ENCODE measurements at places on chromosomes 1 and 21.

GRCh38 chr1:9291914-9292360 lies 757 bp upstream of the SPSB1 start:
- DNase-seq: no peak

DNA sequence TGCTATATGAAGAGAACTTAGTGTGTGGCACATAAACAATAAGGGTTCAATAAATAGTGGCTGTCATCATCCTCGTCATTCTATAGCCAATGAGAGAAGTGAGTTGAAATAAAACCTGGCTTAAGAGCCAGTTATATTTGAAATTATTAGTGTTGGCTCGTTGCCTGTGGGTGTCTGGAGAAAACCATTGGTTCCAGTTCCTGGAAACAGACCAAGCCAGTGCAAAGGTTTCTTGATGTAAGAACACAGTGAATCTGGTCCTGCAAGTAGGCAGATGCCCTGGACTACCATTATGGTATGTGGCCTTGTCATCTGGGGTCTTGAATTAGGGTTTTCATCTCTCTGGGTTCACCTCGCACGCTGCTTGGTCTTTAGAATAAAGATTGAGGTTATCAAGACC lies 43.3 kb downstream of the URB2 start:
- DNase-seq: no peak

DNA sequence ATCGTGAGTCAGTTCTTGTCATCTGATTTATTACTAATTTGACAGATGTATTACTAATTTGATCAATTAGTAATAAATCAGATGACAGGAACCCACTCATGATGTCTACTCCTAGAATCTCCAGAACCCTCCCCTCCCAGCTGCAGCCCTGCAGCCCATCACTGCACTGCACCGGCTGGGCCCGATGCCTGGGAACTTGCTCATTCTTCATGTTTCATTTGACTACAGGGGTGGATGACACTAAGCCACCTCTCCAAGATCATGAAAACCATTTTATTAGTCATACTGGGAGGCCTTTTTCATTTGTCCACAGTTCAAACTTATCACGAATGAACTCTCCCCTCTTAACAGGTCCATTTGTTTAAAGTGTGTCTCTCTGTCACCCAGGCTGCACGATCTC lies 41.0 kb downstream of the KCNH1 start:
- DNase-seq: no peak

DNA sequence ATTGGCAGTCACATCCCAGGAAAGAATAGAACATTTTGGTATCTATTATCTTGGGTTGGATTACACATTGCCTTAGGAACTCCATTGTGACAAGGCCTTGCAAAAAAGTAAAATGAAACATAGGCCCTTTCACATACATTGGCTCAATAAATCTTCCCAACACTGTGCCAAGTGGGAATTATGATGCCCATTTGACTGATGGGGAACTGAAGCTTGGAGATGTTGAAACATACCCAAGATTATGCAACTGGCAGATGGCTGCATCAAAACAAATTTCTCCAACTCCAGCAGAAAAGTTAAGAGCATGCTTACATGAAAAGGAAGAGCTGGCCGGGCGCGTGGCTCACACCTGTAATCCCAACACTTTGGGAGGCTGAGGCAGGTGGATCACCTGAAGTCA lies 26.9 kb downstream of the PLEKHO1 start:
- DNase-seq: no peak

- DNase-seq: no peak
Measured at GRCh38 chr1:42845866-42846256, 552 bp upstream of the ZNF691 start.

DNA sequence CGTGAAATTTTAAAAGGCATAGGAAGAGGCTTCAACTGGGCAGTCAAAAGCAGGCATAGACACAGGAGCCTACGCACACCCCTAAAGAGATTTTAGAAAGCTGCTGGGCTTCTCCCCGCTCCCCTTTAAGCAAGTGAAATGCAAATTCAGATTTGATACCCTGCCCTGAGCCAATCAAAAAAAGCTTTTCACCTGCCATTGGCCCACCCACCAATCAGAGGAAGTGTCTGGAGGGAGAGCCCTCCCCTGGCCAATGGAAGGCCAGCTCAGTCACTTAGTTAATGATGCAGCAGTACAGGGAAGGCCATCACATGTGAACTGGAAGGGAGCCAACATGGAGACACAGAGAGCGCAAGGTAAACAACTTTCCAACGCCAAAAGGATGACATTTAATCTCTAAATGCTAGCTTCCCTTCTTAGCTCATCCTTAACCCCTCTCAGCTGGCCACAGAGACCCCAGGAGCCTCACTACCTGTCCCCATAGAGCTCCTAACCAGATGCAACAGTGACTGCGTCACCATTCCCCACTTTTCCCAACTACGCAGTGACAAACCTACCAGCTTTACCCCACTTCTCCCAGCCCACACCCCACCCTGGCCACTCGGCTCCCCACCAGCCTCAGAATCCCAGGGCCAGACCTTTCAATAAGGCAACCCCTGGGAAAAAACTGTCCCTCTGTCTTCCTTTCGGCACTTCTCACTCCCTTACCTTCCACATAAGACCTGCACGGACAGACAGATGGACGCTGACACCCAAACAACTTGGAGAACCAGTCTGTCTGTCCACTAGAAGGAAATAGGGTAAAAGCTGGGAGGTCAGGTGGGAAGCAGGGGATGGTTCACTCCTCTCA lies 71.0 kb downstream of the CD46 start:
- no peak for DNase-seq

GRCh38 chr1:109258481-109259466 lies 9.4 kb downstream of the CELSR2 start:
- DNase-seq: no peak
